ENCODE measurements at places on chromosomes 2 and 18. TPM values are rescaled to one million over a fixed set of nuclear protein-coding genes. Genes with fewer than 3 reads are reported as not detected.

TUBA4B gene
- total RNA-seq = not detected

ZC3H8 gene
- 5.2 TPM for total RNA-seq

FAM237A gene
- total RNA-seq = not detected

RTP5 gene
- total RNA-seq = not detected

KIAA2012 gene
- total RNA-seq = not detected

CXCR1 gene
- total RNA-seq = 0.78 TPM

LRP2 gene
- total RNA-seq = 8.1 TPM

NT5DC4 gene
- not detected for total RNA-seq

SPP2 gene
- total RNA-seq = not detected

MAL gene
- total RNA-seq = 7.4 TPM

SERPINB13 gene
- not detected for total RNA-seq

STAT4 gene
- 15.2 TPM for total RNA-seq

DPY30 gene
- 49.8 TPM for total RNA-seq

TRIM43B gene
- not detected for total RNA-seq

NXPH2 gene
- total RNA-seq = 1.3 TPM

Measured in right atrium auricular region (tissue), 2 donors.